Activated CD4-positive, alpha-beta T cell treated with anti-CD3 and anti-CD28 coated beads, Interleukin-2, Interleukin-6, amounts not matched to agents 100 ng/mL and 50 ng/mL, durations not matched to agents 16 hours and 8 hours (primary cell): ENCODE measurements at places on chromosomes 2 and 18.
A peak's percentile ranks its signal among the peaks of the same experiment; 100 is the strongest.

- no peak for DNase-seq
These were observed 5.3 kb upstream of the NCL start for GRCh38 chr2:231469583-231469950.

DNA sequence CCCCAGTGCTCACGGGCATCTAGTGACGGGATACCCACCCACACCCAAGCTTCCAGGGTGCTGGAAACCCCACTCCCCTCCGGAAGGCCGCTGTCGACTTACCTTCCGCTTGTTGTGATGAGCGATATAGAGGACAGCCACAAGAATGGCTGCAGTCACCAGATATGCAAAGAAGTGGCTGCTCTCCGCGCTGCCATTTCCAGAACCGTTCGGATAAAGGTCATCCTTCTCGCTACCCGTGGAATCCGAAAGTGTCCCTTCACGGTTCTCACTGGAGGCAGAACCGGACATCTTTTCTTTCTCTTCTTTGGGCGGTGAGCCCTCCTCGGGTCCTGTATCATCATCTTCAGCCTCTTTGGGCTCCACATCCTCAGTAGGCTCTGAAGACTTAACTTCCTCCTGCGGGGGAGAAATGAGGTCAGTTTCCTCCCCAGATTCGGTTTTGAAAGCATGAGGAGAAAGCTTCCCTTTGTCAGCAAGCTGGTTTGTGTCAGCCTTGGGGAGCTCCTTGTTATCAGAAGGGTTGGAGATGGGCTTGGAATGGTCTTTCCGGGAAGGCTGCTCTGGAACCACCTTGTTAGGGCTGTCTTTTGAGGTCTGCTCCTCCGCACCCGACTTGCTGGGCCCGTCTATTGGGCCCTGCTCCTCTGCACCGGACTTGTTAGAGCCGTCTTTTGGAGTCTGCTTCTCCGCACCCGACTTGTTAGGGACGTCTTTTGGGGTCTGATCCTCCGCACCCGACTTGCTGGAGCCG, 1.2 kb downstream of the TGOLN2 start:
- peak; percentile 83 for DNase-seq

- no peak for DNase-seq
These were observed 66.6 kb downstream of the BCL2 start for GRCh38 chr18:63253014-63253413.

GRCh38 chr2:5618271-5618670, 73.9 kb upstream of the SOX11 start:
- DNase-seq = no peak

- no peak for DNase-seq
These were observed 42.6 kb upstream of the SDC1 start for GRCh38 chr2:20267529-20267928.

DNA sequence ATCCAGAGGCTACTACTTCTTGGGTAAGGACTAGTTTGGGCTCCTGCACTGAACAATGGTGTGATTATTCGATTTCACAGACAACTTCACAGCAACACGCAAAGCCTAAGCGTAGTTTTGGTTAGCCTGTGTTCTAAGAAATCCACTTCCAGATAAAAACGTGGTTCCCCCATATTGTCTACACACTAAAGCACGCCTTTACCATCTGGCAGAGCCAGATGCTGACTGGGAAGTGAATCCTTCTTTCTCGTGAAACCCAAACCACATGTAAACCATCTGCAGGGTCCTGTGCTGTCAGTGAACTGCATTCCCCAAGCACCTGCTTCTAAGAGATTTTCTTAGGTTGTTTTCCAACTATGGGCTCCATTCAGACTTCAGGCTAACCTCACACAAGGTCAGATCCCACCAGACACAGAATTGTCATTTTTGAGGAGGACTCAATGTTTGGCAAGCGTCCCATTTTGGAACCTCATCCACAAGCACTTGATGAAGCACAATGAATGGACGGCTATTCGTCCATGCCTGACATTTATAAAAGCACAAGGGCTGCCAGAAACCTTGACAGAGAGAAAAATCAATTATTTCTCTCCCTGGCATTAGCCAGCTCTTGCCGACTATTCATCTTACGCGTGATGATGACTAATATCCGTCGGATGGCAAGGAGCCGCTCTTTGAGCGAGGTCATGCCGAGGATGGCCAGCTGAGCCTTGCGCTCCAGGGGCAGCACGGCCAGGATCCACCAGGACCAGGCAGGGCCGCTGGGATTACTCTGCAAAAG, 38.4 kb downstream of the LONRF2 start:
- peak; percentile 50 for DNase-seq
